ENCODE measurements at places on chromosomes 6 and 20.

- DNase-seq: no peak
These were observed 110.9 kb downstream of the SMLR1 start for GRCh38 chr6:130937942-130938604.

- no peak for DNase-seq
These were observed 23.0 kb downstream of the MAP1LC3A start for GRCh38 chr20:34581341-34582184.

DNA sequence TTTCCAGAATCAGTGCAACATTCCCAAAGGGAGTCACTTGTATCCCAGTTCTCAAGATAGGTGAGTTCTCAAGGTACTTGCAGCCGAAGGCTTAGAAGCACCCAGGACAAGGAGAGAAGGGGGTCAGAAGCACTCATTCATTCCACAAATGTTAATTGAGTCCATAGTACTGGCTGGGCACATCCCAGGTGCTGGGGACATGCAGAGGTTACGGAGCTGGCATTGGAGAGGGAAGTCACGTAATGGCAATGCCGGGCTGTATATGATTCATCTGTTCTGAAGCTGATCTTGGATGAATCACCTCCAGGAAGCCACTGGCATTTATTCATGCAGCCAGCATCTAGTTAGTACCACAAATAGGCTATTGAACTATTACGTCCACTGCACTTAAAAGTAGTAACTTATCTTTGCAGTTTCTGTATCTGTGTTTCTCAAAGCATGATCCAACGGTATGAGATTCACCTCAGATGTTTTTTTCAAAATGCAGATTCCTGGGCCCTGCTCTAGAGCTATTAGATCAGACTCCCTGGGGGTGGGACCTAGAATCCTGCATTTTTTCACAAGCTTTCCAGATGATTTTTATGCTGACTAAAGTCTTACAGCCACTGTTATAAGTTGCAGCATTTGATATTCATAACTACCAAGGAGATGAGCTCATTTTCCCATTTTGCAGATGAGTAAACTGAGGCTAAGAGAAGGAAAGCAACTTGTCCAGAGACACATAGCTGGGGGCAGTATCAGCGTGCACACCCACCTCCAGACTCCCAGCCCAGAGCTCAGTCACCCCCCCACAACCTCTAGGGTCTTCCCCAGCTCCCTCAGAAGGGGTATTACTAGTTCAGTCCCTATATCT, 44.1 kb upstream of the ID1 start:
- peak; percentile 68 for DNase-seq

DNA sequence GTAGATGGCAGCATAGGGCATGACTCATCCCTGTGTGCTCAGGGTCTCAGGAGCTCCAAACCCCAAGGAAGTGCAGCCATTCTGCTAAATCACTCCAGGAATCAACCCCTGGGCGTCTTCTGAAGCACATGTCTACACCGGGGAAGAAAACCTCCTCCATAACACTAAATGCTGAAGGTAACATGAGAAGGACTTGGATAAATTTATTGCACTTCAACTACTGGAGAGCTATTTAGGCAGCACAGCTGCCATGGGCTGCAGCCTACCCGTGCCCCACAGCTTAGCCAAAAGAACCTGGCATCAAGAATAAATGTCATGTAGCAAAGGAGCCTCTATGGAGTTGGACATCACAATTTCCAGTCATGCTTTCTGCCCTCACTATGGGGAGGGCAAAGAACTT, 152.4 kb upstream of the PROKR2 start:
- DNase-seq: no peak

GRCh38 chr6:111522393-111523020, 39.5 kb upstream of the REV3L start:
- DNase-seq: no peak

DNA sequence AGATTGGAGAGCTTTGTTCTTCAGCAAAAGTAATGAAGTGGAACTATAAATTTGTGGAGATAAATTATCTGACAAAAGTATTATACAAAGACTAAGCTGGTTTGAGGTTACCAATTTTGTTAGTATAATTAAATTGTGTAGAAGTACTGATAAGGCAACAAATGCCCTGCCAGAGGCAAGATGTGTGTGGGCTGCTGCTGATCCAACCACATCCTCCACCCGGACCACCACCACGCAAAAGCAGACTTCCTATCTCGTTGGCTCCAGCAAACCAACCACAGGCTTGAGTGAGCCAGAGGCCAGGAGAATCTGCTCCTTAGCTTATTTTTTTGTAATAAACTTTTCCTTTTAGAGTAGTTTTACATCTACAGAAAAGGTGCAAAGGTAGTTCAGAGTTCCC, 1.1 kb upstream of the MYLK4 start:
- DNase-seq: no peak

GRCh38 chr6:15472621-15473020, 190.2 kb downstream of the DTNBP1 start:
- no peak for DNase-seq

DNA sequence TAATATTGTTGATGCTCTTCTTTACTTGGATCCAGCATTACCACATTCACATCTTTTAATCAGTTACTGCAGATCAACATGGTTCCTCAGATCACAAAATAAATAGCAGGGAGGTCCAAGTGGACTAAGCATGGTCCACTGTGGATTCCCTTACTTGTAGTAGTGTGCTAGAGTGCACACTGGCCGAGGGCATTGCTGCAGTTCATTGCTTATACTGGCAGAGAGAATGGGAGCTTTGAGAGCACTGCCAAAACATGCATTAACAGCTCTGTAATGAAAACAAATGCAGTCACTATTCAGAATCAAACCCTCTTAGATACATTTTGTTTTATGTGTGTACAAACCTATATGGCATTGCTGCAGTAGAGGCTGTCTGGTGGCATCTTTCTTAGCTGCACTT, 471.5 kb downstream of the CD109 start:
- DNase-seq: no peak

DNA sequence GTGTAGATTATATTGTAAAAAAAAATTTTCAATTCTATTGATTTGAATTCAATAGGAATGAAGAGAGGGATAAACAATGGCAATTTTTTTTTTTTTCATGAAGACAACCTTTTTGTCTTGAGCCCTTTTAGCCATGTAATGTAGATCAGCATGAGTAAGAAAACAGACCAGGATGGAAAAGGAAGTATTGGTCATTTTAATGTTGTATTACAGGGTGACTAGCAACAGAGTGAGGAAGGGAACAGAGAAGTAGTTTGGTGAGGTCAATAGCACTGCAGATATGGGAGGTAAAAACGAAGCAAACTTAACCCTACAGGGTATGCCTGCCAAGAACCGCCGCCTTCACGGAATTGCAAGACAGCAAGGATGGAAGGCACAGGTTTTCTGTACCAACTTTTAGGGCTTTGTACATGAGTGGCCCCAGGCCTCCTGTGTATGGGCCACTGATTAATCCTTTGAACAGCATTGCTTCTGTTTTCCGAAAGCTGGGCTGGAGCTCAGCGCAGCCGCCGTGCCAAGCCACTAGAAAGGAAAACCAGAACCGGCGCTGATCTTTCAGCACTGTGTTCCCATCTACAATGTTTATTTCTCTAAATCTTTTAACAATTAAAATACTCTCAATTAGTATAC, 383.7 kb downstream of the CENPW start:
- no peak for DNase-seq

DNA sequence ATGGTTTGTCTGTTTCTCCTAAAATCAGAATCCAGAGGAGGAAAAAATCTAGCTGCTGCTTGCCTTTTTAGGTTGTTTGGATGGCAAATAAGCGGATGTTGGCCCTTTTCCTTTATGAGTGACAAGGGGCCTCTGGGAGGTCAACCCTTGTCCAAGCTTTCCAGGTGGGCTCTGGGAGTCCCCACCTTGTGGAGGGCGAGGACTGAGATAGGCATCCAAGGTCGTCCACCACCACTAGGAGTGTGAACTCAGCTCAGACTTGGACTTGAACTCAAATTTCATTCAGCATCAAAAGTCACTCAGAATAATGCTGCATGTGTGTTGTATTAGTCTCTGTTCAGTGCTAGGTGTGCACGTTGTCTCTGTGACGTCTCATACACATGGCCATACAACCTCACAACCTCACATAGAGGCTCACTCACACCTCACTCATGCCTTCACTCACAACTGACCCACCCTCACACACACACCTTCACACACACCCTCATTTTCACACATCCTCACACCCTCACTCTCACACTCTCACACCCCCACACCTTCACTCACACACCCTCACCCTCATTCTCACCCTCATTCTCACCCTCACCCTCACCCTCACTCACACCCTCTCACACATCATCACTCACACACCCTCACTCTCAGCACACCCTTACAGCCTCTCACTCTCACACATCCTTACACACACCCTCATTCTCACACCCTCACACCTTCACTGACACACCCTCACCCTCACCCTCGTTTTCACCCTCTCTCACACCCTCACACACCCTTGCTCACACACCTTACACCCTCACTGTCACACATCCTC, 18.0 kb downstream of the DYNLT1 start:
- DNase-seq: no peak

- DNase-seq: no peak
These were observed 42.7 kb upstream of the GCNT2 start for GRCh38 chr6:10478187-10479040.

- no peak for DNase-seq
These were observed 357.1 kb upstream of the HSF2 start for GRCh38 chr6:122042380-122042779.

DNA sequence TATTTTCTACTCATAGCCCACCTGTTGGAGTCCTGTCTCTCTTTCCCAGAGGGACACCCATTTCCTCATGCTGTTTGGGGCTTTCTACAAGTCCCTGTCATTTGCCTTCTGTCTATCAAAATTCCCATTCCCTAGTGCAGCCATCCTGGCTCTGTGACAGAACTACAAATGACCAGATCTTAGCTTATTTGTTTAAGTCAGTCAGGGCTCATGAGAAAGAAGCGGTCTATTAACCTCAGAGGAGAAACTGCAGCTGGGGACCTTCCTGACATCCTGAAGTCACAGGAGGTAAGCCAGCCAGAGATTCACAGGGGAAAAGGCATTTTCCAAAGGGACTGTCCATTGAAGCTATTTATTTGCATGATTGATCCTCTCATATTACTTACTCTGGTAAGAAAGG, 1.7 kb upstream of the COL9A1 start:
- DNase-seq: no peak

DNA sequence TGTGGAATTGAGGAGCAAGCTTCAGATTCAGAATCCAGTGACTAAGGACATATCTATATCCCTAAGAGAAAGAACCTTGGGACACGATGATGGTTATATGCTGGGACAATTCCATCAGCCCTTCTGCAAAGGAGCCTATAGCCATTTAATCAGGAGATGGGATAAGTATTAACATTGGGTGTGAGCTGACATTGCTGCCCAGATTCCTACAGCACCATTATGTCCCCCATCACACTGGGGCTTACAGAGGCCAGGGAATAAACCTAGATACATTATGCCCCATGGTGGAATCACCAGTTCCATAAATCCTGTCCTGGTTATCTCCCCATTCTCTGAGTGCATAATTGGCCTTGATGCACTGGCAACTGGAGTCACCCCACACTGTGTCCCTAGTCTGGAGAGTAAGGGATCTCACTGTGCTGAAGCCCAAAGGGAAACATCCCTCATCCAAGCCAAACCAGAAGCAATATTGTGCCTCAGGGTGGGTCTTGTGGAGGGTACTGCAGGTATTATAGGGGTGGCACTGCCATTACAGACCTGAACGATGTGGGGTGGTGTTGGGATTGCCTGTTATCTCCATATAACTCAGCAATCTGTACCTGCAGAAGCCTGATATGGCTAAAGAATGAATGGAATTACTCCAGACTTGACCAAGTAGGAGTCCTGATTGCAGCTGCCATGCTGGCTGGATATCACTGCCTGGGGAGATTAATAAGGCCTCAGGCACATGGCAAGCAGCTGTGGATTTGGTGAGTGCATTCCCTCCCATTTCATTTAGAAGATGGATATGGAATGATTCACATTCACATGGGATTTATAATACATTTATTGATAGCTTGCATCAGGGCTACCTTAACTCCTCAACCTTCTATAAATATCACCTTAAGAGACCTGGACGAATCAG, 5.0 kb downstream of the HLA-A start:
- no peak for DNase-seq

GRCh38 chr6:168704678-168705077, 263.7 kb downstream of the SMOC2 start:
- no peak for DNase-seq

DNA sequence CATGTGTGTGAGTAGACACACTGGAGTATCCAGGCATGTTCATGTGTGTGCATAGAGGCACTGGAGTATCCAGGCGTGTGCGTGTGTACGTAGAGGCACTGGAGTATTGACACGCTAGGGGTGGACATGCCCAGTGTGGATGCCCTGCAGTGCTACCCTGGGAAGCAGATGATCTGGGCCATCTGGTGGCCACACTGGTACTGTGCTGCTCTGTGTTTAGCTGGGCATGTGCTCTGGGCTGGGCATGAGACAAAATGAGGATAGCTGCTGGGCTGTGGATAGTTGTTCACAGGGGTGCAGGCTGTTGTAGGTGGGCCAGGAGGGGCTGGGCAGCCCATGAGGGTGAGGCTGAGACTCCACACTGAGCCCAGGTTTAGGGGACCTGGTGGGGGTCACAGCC, 24.0 kb upstream of the NPBWR2 start:
- DNase-seq: no peak

GRCh38 chr20:32287231-32287638, 9.8 kb downstream of the KIF3B start:
- DNase-seq: no peak

DNA sequence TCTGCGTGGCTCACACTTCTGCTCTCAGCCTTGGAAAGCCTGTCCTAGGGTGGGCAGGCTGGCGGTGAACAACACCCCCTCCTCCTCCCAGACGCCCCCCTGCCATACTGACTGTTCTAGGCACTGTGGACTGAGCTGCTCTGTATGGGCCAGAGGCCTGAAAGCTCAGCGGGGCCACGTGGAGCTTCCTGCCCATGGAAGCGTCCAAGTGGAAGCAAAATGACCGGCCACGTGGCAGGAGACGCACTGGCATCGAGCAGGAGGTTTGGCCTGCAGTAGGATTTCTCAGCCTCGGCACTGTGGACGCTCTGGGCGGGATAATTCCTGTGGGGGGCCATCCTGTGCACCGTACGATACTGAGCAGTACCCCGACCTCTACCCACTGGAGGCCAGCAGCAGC, 88.7 kb downstream of the GRM4 start:
- no peak for DNase-seq

GRCh38 chr6:45982280-45983036, 33.2 kb downstream of the CLIC5 start:
- DNase-seq: no peak

- DNase-seq: no peak
These were observed 149.5 kb downstream of the TMEM242 start for GRCh38 chr6:157173776-157174175.

DNA sequence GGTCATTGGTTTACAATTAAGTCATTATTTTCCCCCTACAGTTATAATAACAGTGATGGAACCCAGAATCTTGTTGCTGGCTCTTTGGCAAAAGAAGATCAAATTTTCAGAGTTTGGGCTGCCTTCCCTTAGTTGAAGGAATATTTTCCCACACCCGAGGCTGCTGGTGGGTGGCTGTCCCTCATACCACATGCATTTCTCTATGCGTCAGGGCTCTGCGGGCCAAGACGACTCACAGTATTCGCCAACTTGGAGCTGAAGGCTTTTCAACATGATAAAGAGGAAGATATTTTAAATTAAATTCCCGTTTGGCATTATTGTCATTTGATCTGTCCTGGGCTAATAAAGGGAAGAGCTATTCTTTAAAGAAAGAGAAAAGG, 102.2 kb upstream of the SASH1 start:
- DNase-seq: peak; percentile 31
